ENCODE measurements at places on chromosomes 2 and 18.

DNA sequence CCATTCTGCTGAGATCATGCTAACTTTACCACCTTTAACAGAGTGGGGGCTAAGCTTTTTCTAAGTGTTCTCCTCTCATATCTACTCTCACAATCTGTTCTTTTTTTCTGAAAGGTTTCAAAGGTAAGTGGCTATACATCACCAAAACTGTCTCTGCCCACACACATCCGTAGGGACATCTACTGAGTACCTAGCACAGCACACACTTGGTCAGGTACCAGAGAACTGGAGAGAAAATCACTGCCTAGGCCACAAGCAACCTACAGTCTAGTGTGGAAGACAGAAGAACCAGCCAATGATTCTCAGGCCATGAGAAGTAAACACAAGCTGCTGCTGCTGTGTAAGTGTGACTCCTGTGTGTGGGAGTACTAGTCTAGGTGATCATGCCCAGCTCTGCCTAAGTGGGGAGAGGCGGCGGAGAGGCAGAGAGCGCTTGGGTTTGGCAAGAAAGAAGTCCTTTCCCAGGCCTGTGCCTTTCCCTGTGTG lies 176.1 kb upstream of the ZFP36L2 start:
- no peak for DNase-seq

DNA sequence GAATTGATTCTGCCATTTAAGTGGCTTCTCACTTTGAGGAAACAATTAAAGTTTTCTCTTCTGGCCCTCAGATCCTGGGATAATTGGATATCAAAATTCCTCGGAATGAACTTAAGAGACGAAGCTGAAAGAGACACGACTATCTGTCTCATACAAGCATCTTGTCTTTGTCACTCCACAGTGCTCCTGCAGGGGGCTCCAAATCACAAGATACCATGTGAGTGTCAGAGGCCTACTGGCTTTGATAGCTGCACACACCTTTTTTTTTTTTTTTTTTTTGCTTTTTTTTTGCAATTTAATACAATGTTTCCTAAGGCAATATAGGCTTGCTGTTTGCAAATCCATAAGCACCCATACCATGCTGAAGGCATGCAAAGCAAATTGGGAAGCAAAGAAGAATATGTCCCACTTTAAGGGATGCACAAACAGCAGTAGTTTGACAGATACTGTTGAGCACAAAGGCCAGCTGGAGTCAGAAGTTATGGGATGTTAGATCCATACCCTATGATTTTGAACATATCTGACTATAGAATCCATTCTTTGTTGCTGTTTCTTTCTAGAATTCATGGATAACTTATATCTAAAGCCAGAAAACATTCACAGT lies 109.0 kb upstream of the CBLN2 start:
- DNase-seq = peak; percentile 11

DNA sequence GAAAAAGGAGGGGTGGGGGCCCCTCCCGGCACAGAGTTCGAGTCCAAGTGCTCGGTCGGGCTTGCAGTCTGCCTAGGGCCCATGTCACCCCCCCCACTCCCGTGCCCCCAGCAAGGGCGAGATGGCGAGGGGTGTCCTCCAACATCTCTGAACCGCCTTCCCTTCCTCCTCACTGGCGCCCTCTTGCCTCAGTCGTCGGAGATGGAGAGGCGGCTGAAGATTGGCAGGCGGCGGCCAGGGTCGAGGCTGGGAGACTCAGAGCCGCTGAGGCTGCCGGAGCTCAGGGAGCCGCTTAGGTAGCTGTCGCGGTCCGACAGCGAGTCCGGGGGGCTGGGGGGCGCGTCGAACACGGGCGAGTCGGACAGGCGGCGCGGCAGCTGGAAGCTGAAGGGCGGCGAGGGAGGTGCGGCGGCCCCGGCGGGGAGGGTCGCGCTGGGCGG lies 2.3 kb downstream of the ZFP36L2 start:
- peak; percentile 80 for DNase-seq

GRCh38 chr18:57422313-57422872 lies 12.8 kb upstream of the ONECUT2 start:
- no peak for DNase-seq

DNA sequence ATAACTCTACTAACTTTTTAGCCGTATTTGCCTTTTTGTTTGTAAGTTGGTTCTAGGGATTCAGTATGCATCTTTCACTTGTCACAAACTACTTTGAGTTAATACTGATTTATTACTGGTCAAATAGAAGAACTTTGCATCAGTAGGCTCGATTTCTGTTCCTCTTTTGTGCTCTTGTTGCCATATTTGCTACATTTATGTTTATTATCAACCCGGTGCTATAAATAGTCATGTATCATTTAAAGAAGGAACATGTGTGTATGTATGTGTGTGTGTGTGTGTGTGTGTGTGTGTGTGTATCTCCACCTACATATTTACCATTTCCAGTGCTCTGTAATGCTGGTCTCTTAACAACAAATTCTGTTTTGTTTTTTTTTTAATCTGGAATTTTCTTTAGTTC lies 79.6 kb upstream of the B3GNT7 start:
- DNase-seq = no peak

- DNase-seq = no peak
These were observed 49.5 kb downstream of the SLC40A1 start for GRCh38 chr2:189530965-189531637.

DNA sequence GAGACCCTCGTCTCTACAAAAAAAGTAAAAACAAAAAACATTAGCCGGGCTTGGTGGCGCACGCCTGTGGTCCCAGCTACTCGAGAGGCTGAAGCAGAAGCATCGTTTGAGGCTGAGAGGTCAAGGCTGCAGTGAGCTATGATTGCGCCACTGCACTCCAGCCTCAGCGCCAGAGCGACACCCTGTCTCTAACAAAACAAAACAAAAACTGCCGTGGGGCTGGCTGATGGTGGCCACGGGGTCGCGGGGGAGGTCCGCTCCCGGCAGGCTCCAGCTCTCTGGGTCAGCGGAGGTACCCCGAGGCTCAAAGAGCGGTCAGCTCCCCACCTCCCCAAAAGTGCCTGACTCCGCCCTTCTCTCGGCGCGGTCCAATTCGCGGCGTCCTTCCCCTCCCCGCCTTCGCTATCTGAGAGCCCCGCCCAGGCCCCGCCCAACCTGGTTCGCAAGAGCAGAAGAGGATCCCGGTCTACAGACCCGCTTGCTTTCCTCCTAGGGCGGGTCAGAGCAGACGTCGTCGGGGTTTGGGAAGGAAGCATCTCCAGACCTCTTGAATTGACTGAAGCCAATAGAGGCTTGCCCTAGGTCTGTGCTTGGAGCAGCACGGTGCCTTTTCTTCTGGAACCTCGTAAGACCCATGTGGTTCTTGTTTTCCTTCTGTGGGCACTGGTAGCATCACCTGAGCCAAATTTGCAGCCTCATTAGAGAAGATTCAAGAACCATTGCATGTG lies 7.8 kb downstream of the RAX start:
- no peak for DNase-seq

- DNase-seq = no peak
These were observed 22.8 kb downstream of the ASAP2 start for GRCh38 chr2:9229470-9229820.

- DNase-seq = no peak
These were observed 27.0 kb upstream of the CCDC178 start for GRCh38 chr18:33467531-33467930.

DNA sequence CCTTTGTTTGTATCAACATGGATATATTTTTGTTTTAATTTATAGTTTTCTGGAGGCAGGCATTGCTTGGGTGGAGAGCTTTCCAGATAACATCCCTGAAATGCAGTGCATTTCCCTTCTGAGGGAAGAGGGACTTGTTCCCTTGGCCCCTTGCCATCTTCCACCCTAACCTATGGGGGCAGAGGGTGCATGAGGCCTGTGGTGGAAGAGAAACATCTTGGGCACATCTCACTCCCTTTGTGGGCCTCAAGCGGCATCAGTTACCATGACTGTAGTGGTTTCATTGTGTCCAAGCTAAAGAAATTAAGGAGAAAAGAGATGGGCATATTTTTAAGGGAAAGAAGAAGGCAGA lies 5.3 kb upstream of the RPL37A start:
- DNase-seq = no peak

- DNase-seq = no peak
These were observed 72.1 kb downstream of the NPAS2 start for GRCh38 chr2:100891906-100892642.

GRCh38 chr18:33277431-33277830 lies 163.1 kb downstream of the CCDC178 start:
- DNase-seq = no peak

- no peak for DNase-seq
These were observed 286.2 kb downstream of the ARL6IP6 start for GRCh38 chr2:153004627-153005026.

- no peak for DNase-seq
These were observed 122.0 kb downstream of the SPP2 start for GRCh38 chr2:234172532-234172931.
